COR-L47 (cell line): ENCODE measurements at places on chromosomes 6 and 20.

GRCh38 chr6:87767478-87767877, 65.4 kb upstream of the AKIRIN2 start:
- DNase-seq = no peak

DNA sequence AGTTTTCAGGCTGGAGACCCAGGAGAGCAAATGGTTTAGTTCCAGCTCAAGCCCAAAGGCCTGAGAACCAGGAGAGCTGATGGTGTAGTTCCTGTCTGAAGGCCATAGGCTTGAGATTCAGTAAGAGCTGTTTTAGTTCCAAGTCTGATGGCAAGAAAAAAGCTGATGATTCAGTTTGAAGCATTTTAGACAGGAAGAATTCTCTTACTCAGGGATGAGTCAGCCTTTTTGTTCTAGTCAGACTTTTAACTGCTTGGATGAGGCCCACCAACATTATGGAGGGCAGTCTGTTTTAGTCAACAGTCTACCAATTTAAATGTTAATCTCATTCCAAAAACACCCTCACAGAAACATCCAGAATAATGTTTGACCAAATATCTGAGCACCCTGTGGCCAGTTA, 2.5 kb downstream of the ZSCAN26 start:
- no peak for DNase-seq

GRCh38 chr20:504632-505075, 38.9 kb downstream of the CSNK2A1 start:
- DNase-seq = no peak

DNA sequence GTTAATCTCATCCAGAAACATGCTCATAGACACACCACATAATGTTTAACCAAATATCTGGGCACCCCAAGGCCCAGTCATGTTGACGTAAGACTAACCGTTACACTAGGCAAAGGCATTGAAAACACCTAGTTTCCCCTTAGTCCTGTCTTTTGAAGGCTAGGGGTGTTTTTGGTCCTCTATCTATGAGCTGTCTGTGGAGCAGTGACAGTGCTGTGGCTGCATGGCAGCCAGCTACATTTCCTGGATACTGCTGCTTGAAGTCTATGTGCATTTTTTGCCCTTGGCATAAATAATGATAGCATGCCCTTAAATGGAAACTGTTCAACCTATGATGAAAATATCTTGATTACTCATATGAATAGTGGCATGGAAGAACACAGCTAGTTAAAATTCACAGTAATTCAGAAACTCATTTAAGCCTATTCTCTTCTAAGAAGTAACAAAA, 18.6 kb downstream of the FARS2 start:
- DNase-seq = no peak

GRCh38 chr6:130027948-130028347, 9.6 kb downstream of the L3MBTL3 start:
- DNase-seq = no peak

DNA sequence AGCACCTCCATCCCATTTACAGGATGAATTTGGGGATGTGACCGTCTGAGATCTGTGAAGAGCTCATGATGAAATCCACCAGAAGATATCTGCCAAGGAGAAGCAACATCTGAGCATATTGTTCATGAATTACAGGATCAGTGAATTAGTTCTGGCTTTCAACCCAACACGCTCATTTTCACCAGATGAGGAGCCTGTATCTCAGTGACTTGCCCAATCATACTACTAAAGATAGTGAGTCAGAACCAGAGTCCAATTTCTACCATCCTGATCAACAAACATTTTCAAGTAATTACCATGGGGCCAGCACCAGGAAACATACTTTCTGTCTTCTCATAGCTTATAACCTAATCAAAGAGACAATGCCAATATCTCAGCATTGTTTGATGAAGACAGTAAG, 116.6 kb downstream of the ZDHHC14 start:
- no peak for DNase-seq

DNA sequence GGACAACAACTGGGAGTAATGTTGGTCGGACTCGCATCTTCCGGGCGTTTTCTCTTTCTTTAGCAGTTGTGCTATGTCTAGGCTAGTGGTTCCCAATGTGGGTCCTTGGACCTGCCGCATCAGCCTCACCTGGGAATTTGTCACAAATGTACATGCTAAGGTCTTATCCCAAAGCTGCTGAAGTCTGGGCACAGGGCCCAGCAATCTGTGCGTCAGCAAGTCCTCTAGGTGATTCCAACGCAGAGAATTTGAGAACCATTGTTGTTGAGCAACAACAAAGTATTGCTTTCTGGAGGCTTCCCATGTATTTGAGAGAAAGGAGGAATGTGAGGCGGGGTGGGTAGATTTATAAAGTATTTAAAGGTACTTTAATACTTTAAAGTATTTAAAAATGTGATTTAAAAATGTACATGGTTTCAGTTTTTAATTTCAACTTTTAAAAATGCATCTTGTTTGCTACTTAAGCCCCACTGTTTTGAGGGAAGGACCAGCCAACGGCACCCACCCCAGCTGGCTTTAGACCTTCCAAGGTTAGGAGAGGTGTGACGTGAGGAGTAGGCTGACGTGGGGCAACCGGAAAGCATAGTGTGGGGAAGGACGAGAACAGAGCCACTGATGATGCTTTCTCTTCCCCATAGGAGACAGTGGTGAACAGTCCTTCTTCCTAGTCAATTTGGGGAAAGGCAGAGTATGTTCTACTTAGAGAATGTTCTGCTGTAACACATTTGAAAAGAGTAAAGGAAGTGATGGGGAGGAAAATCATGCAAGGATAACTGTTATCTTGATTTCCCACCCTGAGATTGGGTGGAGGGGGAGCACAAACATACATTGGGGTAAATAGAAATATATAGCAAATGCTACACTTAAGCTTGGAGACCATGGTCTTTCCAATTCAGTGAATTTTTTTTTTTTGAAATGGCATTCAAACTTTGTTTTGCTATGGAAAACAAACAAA, 4.3 kb downstream of the UST start:
- no peak for DNase-seq

DNA sequence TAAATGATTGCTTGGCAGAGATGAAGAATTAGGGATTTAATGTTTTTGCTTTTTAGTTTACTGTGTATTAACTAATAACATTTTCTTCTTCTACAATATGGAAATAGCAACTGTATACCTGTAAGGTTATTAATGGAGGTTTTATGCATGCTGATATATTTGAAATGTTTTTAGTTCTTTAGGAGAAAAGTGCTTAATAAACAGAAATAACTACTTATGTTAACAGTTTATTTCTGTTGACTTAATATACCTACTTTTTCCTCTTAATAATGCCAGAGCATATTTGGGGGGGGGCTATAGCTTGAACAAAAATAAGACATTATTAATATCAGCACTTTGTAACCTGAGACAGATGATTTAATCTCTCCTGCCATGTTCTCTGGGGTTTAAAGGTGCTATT, 33.6 kb downstream of the PLCB4 start:
- DNase-seq = no peak
